ENCODE measurements at places on chromosomes 5 and 9. TPM values are rescaled to one million over a fixed set of nuclear protein-coding genes. Genes with fewer than 3 reads are reported as not detected.

DNA sequence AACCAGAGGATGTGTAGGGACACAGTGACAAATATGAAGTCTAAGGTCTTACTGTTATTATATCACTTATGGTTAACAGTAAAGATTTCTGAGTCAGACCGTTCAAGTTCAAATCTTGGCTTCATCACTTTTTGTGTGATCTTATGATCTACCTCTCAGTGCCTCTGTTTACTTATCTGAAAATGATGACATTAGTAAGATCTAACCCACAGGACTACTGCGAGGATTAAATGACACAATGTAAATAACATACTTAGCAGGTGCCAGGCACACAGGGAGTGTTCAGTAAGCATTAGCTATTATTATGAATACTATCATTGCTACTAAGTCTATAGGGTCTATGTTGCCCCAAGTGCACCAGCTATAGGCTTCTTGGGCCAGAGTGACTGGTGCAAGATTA is 2.0 kb downstream of the IRF1 start:
- peaks cover 71% of the 10 kb centered on the region for H3K4me1 ChIP-seq
- peak overlapping the region; percentile 95 for H3K4me3 ChIP-seq
- H3K27me3 ChIP-seq: no peaks in the 10 kb centered on the region
- DNase-seq: no peak
- H3K27ac ChIP-seq: peak overlapping the region; percentile 81

- H3K27me3 ChIP-seq: no peaks in the 10 kb centered on the region
- no peaks in the 10 kb centered on the region for H3K4me1 ChIP-seq
- no peak for DNase-seq
- no peaks in the 10 kb centered on the region for H3K36me3 ChIP-seq
Measured at GRCh38 chr9:74721696-74722660, 165.7 kb downstream of the TRPM6 start.

GRCh38 chr5:18305288-18305924 is 671.1 kb downstream of the TAF11L14 start:
- H3K4me1 ChIP-seq: no peaks in the 10 kb centered on the region
- no peak for DNase-seq
- no peak overlapping the region for H3K4me3 ChIP-seq
- no peaks in the 10 kb centered on the region for H3K36me3 ChIP-seq

- H3K36me3 ChIP-seq: no peaks in the 10 kb centered on the region
- DNase-seq: no peak
- H3K4me1 ChIP-seq: peaks cover 26% of the 10 kb centered on the region
- H3K27ac ChIP-seq: no peak overlapping the region
- H3K27me3 ChIP-seq: no peaks in the 10 kb centered on the region
- H3K4me3 ChIP-seq: no peak overlapping the region
Measured at GRCh38 chr5:139248826-139249453, 44.6 kb upstream of the MATR3 start.

DNA sequence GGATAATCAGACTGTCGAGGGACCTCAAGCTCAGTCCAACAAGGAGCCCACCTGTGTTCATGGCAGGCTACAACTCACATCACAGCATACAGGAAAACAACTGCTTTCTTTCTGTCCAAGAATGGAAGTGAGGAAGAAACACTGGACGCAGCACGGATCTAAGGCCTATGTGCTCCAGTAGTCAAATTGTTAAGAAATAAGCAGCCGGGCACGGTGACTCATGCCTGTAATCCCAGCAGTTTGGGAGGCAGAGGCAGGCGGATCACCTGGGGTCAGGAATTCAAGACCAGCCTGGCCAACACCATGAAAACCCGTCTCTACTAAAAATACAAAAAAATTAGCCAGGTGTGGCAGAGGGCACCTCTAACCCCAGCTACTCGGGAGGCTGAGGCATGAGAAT is 427.8 kb downstream of the BNC2 start:
- H3K4me1 ChIP-seq: no peaks in the 10 kb centered on the region
- DNase-seq: no peak

GRCh38 chr5:55920784-55921183 is 69.6 kb downstream of the IL31RA start:
- H3K4me3 ChIP-seq: no peak overlapping the region
- no peak for DNase-seq
- H3K36me3 ChIP-seq: no peaks in the 10 kb centered on the region
- peaks cover 36% of the 10 kb centered on the region for H3K4me1 ChIP-seq

GRCh38 chr5:179887095-179887494 is 20.6 kb downstream of the TBC1D9B start:
- peaks cover 85% of the 10 kb centered on the region for H3K36me3 ChIP-seq
- no peak for DNase-seq
- no peaks in the 10 kb centered on the region for H3K27me3 ChIP-seq
- H3K27ac ChIP-seq: no peak overlapping the region
- H3K4me3 ChIP-seq: no peak overlapping the region

DNA sequence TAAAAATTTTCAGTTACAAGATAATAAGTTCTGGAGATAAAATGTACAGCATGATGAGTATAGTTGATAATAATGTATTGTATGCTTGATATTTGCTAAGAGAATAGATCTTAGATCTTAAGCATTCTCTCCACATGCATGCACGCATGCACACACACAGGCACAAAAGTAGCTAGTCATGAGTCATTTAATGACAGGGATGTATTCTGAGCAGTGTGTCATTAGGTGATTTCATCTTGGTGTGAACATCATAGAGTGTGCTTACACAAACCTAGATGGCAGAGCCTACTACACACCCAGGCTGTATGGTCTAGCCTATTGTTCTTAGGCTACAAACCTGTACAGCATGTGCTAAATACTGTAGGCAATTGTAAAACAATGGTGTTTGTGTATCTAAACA is 124.2 kb downstream of the PTTG1 start:
- peaks cover 6% of the 10 kb centered on the region for H3K36me3 ChIP-seq
- peaks cover 61% of the 10 kb centered on the region for H3K4me1 ChIP-seq
- no peaks in the 10 kb centered on the region for H3K27me3 ChIP-seq

DNA sequence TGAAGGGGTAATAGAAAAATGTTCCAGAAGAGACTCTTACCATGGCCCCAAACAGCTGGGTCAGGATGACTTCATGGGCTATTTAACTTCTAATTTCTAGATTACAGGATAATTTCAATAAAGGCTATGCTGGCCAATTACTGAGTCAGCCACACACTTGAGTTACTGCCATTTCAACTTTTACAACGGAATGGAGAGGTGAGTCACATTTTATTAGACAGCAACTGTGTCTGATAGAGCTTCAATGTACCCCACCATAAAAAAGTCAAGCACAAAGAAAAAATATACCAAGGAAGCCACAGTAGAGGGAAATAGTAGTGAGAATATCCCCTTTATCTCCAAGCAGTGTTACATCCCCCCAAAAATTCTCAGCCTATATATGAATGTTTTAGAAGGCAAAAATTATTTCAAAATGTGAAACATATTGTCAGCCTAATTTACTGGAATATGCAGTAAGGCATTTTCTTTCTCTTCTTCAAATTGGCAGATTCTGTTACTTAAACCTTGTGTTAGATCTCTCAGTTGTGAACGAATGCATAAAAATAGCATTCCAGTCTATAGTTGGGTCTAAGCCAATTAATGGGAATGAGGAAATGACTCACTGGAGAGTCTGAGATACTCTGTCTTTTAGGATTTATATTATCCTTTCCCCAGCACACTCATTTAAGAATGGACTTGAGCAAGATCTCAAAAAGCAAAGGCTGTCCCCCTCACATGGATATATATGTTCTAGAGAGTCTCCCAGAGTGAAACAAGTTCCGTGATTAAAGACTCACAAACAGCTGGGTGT is 47.1 kb upstream of the RAI14 start:
- no peaks in the 10 kb centered on the region for H3K27me3 ChIP-seq
- H3K4me3 ChIP-seq: no peak overlapping the region
- no peak for DNase-seq

DNA sequence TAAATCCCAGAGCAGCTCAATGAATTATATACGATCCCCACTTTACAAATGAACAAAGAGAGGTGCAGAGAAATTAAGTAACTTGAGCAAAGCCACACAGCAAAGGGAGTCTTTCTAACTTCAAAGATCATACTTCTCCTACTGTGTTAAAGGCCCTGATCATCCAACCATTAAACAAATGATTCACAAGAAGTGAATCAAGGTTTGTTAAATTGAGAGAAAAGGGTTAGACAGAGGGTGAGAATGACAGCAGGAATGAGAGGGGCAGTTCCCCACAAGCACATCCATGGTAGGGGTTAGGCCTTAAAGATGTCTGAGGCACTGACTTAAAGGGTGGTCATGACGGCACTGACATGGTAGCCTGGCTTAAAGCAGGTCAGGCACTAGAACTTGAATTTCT is 10.7 kb downstream of the IDNK start:
- H3K27me3 ChIP-seq: no peaks in the 10 kb centered on the region
- H3K4me3 ChIP-seq: no peak overlapping the region
- no peak for DNase-seq
- H3K27ac ChIP-seq: no peak overlapping the region
- H3K4me1 ChIP-seq: peaks cover 5% of the 10 kb centered on the region
- peaks cover 41% of the 10 kb centered on the region for H3K36me3 ChIP-seq

GRCh38 chr9:6584881-6585597 is 60.5 kb downstream of the GLDC start:
- H3K4me3 ChIP-seq: no peak overlapping the region
- no peak overlapping the region for H3K27ac ChIP-seq
- H3K27me3 ChIP-seq: peaks cover under 1% of the 10 kb centered on the region
- no peaks in the 10 kb centered on the region for H3K36me3 ChIP-seq
- no peak for DNase-seq

DNA sequence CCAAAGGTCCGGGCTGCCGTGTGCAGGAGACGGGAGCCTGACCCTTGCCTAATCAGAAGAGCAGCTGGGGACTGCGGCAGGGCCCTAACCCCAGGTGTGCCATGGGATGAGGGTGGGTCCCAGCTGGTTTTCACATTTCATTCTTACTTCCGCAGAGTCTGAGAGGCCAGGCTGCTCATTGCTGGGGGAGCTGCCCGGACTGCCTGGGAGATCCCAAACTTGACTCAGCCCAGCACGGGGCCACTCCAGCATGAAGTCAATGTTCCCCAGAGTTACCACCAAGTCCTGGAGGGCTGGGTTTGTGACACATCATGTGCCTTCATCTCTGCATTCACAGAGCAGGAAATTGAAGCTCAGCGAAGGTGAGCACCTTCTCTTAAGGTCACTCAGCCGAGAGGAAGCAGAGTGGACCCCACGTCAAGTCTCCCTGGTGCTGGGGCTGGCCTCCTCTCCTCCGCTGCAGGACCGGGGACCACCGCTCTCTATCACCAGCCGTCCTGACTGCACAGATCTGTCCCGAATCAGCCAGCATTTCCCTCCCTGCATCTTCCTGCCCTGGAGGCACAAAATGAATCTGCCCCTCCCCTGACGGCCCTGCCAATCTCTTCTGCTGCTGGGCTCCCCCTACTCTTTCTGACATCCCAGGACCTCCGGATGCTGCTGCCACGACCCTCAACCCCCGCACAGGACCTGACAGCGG is 54.6 kb upstream of the PHYKPL start:
- no peak overlapping the region for H3K27ac ChIP-seq
- H3K27me3 ChIP-seq: no peaks in the 10 kb centered on the region
- no peak overlapping the region for H3K4me3 ChIP-seq
- H3K36me3 ChIP-seq: no peaks in the 10 kb centered on the region
- no peak for DNase-seq
- H3K4me1 ChIP-seq: no peaks in the 10 kb centered on the region

PCDHAC2 gene
- total RNA-seq: not detected

TAF11L8 gene
- not detected for total RNA-seq

F2R gene
- 3.3 TPM for total RNA-seq

PTTG1 gene
- 142 TPM for total RNA-seq

SLC34A3 gene
- not detected for total RNA-seq

STK10 gene
- total RNA-seq: 102 TPM

Measured in activated T-helper 2 cell treated with anti-CD3 and anti-CD28 coated beads, Interferon-gamma antibody, Interleukin-2, Interleukin-4, amounts not matched to agents 10 μg/mL and 5 μg/mL and 100 μg/mL, durations not matched to agents 14 hours and 24 hours and 36 hours (primary cell).